Activated T-cell treated with anti-CD3 and anti-CD28 coated beads for 48 hours (primary cell): ENCODE measurements at places on chromosomes 2 and 18.

DNA sequence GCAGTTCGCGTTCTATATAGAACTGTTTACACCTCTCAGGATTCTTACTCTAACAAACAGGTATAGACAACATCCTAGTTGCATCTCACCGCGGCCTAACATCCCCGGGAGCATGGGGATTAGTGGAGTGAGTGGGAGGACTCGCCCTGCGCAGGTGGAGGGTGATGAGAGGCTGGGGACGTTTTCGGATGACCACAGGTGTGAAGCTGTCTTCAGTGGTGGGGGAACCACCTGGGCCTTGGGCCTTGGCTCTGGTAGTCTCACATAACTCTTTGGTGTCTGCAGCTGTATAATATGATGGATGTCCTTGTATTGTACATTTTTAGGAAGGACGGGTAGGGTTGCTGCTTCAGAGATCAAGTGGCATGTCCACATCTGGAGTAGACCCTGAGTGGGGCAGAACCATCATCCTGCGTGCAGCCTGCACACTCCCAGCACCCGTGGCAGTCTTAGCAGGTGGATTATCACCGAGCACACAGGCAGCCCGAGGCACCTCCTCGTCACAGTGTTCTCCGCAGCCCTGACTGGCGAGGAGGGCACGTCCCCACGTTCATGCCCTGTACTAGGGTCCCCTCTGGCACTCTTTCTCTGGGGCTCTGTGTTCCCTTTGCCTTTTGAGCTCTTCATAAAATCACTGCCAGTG is 56.0 kb downstream of the AGAP1 start:
- no peak for DNase-seq

GRCh38 chr2:39160982-39161381 is 40.1 kb upstream of the SOS1 start:
- no peak for DNase-seq

GRCh38 chr18:74068296-74068695 is 79.3 kb downstream of the FBXO15 start:
- no peak for DNase-seq

DNA sequence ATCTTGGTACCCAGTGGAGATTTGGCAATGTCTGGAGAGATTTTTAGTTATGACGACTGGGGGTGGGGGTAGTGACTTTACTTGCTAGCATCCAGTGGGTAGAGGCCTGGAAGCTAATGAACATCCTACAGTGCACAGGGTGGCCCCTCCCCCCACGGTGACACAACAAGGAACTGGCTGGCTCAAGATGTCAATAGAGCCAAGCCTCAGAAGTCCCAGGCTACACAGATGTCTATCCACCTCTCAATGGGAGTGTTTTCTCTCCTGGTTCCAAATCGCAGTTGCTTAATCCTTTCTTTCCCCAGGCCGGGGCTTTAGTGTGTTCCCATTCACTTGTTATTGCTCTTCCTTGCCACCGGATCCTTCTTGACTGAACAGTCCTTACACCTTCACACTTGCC is 9.3 kb upstream of the CCBE1 start:
- no peak for DNase-seq

DNA sequence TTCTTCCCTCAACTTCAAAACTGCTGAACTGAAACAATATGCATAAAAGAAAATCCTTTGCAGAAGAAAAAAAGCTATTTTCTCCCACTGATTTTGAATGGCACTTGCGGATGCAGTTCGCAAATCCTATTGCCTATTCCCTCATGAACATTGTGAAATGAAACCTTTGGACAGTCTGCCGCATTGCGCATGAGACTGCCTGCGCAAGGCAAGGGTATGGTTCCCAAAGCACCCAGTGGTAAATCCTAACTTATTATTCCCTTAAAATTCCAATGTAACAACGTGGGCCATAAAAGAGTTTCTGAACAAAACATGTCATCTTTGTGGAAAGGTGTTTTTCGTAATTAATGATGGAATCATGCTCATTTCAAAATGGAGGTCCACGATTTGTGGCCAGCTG is 8.4 kb downstream of the HOXD8 start:
- no peak for DNase-seq

- DNase-seq: no peak
Measured at GRCh38 chr2:239268549-239268948, 132.3 kb downstream of the HDAC4 start.

DNA sequence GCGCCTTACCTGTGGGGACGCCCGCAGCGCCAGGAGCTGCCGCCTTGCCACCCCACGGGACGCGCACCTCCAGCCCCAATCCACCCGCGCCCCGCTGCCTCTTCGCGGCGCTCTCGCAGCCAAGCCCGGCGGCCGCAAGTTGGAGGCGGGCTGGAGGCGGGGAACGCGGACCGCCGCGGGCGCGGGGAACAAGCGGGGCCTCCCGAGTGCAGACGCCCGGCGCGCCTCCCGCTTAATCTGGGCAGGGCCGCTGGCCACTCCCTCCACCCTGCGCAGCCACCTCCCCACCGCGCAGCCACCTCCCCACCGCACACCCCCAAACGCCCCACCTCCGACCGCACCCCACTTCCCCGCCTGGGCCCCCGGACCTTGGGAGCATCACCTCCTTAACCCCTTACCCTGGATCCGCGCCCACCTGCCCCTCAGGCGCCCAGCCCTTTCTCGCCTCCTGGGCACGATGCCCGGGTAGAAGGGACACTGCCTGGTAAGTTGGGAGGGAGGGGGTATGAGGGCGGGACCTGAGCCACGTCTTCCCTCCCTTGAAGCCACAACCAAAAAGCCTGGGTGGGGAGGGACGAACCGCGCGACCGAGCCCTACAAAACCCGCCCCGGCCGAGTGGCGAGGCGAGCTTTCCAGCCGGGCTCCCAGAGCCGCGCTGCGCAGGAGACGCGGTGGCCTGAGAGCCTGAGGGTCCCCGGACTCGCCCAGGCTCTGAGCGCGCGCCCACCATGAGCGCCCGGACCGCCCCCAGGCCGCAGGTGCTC is at the start of the genes COL4A3 and COL4A4:
COL4A3 (plus strand) TSS at position 627 of the 765 bp plus-strand sequence; CDS start at position 730, 103 bp downstream.
COL4A4 (minus strand) TSS at position 208 of the 765 bp plus-strand sequence. CDS start 16,722 bp downstream, outside the sequence.
- DNase-seq: peak; percentile 15

DNA sequence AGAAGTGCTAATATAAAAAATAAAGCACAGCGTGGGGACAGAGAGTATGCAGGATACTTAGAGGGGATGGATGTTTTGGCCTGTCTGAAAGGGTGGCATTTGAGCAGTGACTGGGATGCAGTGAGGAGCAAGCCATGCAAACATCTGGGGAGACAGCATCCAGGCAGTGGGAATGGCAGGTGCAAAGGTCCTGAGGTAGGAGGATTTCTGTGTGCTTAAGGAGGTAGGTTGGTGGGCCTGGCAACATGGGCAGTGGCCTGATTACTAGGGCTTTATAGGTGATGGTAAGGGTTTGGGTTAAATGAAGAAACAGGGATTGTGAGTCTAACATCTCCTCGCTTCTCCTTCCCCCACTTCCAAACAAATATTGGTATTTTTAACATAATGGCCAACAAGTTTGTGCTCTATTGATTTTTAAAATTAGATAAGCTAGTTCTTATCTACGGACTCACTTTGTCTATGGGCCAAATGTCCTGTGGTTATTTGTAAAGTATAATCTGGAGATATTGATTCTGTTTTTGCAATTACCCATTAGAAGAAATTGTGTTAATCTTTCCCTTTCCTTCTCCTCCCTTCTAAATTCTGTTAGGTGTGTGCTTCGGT is 2.4 kb downstream of the AOX1 start:
- no peak for DNase-seq

- no peak for DNase-seq
Measured at GRCh38 chr2:200307724-200308545, 1.4 kb downstream of the SPATS2L start.

DNA sequence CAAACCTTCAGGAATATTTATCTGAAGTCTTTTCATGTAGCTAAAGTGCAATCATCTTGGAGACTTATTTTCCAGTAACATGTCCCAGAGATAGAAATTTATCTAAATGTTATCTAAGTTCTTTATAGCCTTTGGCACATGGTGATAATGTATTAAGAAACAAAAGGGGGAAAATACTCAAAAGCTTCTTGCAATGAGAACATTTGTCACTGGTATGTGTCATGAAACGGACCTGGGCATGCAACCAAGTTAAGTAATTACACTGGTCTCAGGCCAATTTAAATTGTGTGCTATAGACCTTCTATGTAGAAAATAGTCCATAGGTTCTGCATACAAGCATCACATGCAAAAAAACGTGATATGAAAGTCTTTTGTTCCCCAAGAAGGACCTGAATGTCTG is 136.2 kb downstream of the SLC8A1 start:
- no peak for DNase-seq

GRCh38 chr2:68319398-68320117 is at the start of gene CNRIP1:
TSS of gene CNRIP1 (minus strand) at chr2:68319949. CDS start at chr2:68319400, 549 bp downstream.
- no peak for DNase-seq

DNA sequence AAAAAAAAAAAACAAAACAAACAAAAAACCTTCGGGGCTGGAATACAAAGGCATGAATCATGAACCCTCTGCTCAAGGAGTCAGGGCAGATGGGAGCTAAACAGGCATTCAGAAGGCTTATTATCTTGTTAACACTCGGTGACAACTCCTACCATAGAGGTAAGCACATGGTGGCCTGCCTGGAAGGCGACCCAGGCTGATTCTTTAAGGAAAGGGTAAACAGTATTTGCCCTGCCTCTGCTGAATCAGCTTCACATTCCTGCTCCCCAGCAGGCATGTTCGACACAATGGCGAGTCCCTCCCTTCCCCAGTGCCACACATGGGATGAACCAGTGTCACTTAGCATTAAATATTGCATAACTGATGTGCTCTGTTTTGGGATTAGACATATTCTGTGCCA is 191.9 kb downstream of the ARL4C start:
- DNase-seq: no peak

GRCh38 chr2:70724366-70724765 is 43.6 kb downstream of the ADD2 start:
- DNase-seq: no peak
